Pancreas (tissue), 10 donors: ENCODE measurements at places on chromosomes 6 and 20. TPM values are rescaled to one million over a fixed set of nuclear protein-coding genes. Genes with fewer than 3 reads are reported as not detected.

DNA sequence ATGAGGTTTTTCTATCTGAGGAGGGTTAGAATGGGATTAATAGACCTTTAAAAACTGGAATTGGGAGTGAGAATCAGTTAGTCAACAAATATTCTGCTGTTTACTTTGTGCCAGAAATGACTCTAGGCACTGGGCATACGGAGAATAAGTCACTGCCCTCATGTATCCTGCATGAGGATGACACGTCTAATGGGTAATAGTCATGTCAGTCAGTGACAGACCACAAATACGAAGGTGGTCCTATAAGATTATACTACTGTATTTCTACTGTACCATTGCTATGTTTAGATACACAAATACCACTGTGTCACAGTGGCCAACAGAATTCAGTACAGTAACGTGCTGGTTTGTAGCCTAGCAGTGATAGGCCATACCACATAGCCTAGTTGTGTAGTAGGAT lies 30.7 kb downstream of the ZFAND3 start:
- peaks cover 20% of the 10 kb centered on the region for H3K4me1 ChIP-seq
- no peak overlapping the region for H3K27ac ChIP-seq
- no peaks in the 10 kb centered on the region for H3K27me3 ChIP-seq
- H3K36me3 ChIP-seq = no peaks in the 10 kb centered on the region
- no peak overlapping the region for H3K4me3 ChIP-seq

- no peaks in the 10 kb centered on the region for H3K4me1 ChIP-seq
- H3K27ac ChIP-seq = no peak overlapping the region
- H3K36me3 ChIP-seq = no peaks in the 10 kb centered on the region
- no peak overlapping the region for H3K4me3 ChIP-seq
Observed at GRCh38 chr6:155502393-155502792, 46.8 kb upstream of the NOX3 start.

DNA sequence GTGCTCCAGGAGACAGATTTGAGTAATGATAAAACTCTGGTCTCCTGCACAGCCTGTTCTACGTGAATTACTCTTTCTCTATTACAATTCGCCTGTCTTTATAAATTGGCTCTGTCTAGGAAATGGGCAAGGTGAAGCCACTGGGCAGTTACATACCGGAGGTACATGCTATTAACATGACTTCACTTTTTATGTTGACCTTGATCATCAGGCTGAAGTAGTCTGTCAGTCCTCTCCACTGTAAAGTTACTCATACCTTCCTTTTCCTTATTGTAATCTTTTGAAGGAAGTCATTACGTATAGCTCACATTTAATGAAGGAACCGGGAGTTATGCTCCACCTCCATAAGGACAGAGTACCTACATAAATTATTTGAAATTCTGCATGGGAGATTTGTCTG lies 19.9 kb upstream of the KHDC1 start:
- DNase-seq = no peak
- H3K36me3 ChIP-seq = no peaks in the 10 kb centered on the region
- no peak overlapping the region for H3K27ac ChIP-seq

Gene ERVFRD-1
- not detected for total RNA-seq

DNA sequence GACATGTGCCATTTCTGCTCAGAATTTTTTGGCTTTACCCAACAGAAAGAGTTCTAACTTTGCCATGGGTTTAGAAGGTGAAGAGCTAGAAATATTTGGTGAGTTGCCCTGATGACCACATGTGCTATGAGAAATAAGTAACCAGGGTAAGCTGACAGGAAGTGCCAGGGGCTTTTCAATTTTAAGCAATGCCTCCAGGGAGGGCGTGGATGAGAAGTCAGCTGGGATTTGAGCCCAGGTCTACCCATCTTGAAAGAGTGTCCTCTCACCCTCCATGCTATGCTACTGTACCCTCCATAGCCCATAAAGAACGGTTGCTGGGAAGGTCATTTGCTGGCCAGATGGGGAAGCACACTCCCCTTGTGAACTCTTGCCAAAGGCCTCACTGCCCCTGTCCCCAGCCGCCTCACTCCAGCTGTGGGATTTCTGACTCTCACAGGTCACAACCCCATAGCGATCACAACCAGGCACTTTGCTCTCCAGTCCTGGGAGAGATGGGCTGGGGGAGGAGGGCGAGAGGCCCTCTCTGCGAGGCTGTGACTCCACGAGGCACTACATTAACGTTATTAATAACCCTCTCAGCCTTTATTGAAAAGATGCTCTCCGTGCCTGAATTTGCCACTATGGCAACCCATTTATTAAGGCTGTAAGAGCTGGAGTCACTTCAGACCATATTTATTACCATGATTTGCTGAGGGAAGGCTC lies 291.1 kb downstream of the DHX35 start:
- DNase-seq = no peak
- H3K27me3 ChIP-seq = no peaks in the 10 kb centered on the region
- H3K36me3 ChIP-seq = no peaks in the 10 kb centered on the region
- H3K4me3 ChIP-seq = no peak overlapping the region
- no peaks in the 10 kb centered on the region for H3K4me1 ChIP-seq
- H3K27ac ChIP-seq = no peak overlapping the region

- H3K4me1 ChIP-seq = no peaks in the 10 kb centered on the region
- no peak overlapping the region for H3K27ac ChIP-seq
- no peaks in the 10 kb centered on the region for H3K27me3 ChIP-seq
- no peak for DNase-seq
- H3K36me3 ChIP-seq = no peaks in the 10 kb centered on the region
- H3K4me3 ChIP-seq = no peak overlapping the region
Observed at GRCh38 chr6:39282774-39283173, 31.4 kb downstream of the KCNK17 start.

DNA sequence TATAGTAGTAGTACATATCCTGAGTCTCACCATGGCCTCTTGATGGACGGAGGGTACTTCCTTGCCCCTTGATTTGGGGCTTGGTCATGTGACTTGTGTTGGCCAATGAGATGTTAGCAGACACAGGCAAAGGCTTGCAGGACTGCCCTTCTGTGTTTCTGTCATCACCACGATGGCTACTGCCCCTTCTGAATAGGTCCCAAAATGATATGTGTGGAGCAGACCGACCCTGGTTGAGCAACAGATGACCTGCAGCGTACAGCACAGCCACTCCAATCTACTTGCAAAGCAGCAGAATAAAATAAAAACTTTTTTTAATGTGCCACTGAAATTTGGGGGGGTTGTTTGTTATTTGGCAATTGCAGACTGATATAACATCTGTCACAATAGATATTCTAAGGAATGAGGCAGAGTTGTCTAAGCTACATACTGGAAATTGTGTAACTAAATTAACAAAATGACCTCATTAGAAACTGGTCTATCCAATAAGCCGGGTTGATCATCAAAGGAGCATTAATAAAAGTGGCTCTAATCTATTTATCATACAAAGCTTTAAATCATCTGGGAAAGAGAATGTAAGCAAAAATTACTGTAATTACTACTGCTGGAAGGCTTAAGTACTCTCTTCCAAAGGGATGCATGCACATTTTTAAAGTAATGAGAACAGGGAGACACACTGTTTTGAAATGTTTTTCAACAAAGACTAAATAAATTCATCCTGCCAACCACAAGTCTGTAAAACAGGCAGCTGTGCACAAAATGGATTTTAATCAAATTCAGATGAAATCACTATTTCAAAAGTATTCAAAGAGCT lies 209.5 kb downstream of the KIF16B start:
- no peaks in the 10 kb centered on the region for H3K27me3 ChIP-seq
- no peak overlapping the region for H3K4me3 ChIP-seq
- no peaks in the 10 kb centered on the region for H3K4me1 ChIP-seq
- no peaks in the 10 kb centered on the region for H3K36me3 ChIP-seq

Gene LPIN3
- 7.1 TPM for total RNA-seq

Gene CASP8AP2
- 9.3 TPM for total RNA-seq
